ENCODE measurements at places on chromosomes 1 and 21.

- no peak for DNase-seq
Measured at GRCh38 chr1:154847891-154848290, 22.2 kb downstream of the KCNN3 start.

GRCh38 chr1:226948996-226949395 is 8.9 kb downstream of the COQ8A start:
- no peak for DNase-seq

- peak; percentile 47 for DNase-seq
Measured at GRCh38 chr1:219174460-219175211, 958 bp downstream of the LYPLAL1 start.

DNA sequence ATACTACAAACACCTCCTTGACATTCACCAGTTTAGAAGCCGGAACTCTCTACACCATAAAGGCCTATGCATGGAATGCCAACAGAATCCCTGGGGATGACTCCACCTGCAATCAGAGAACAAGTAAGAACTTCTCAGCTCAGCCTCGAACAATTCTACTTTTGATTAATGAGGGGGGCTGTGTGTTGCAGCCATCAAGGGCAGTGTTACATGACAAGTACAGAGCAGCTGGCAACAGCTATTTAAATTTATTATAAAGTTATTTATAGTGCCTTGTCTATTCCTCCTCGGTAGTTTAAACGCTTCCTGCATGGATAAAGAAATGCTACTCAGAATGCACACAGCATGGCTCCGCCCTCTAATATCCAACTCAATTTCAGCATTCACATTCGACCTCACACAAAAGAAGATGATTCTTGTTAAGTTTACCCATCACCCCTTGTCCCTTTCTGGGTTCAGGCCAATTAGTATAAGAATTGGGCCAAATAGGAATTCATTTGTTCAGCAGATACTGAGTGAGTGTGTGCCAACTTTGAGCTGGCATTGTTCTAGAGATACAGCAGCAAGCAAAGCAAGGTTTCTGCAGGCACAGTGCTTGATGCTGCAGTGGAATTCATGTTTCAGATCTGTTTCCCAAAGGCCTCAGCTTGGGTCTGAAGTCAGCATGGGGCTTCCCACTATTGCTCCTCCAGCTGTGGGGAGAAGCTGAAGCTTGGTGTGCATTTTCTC is 6.4 kb downstream of the FNDC7 start:
- DNase-seq = no peak

GRCh38 chr1:25933479-25934365 is 27.5 kb upstream of the STMN1 start:
- peak; percentile 86 for DNase-seq

DNA sequence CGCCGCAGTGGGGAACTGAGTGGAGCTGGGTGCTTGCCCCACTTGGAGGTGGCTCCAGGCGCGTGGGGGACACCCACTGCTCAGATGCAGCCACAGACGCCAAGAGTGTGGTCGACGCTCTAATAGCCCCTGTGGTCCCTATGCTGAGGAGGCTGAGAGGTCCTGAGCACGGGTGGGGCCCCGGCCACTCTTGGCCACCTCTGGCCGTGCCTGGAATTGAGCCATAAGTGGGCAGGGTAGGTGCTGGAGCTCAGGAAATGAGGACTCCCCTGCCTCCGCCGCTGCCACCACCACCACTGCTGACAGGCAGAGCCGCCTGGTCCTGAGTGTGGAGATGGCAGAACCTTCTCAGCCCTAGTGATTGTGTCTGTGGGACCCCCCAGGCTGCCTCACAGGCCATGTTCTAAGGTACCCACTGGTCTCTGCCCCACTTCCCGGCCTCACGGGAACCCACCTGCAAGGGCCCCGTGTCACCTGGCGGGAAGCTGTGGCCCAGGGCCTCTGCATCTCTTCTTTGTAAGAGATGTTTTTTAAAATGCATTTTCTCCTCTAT is 34.6 kb upstream of the DIP2A start:
- no peak for DNase-seq

DNA sequence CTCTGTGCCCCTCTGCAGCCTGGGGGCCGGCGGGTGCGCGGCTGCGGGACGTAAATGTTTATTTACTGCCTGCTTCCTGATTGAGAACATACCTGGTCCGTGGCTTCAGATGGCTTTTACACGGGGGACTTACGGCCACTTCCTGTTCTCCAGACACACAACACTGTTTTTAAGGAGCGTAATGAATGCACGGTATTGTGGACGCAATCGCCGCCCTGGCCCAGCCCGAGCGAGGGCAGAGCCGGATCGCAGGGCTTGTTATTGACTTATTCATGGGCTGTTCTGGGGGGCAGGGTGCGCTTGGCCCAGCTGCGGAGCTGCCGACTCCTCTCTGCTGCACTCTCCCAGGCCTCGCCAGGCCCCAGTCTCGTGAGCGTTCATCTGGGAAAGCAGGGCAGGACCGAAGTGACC is 52.8 kb upstream of the ACTRT2 start:
- DNase-seq = no peak

GRCh38 chr1:21174654-21175323 is 1.9 kb downstream of the EIF4G3 start:
- DNase-seq = no peak

DNA sequence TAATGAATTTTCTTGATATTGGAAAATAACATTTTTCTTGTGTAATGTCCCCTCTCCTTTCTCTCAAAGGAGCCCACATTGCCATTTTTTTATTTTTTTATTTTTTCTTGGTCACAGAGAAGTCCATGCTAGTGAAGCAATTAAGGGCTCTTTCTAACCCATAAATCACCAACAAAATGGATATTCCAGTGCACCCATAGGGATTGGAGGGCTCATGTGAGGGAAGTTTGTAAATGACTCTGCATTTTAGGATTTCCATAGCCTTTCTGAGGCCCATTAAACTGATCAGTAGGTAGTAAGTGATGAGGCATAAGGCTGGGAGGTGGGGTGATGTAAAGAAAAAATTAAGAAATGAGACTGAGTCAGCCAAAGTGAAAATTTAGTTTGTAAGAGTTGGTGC is 55.9 kb upstream of the JAK1 start:
- DNase-seq = no peak

DNA sequence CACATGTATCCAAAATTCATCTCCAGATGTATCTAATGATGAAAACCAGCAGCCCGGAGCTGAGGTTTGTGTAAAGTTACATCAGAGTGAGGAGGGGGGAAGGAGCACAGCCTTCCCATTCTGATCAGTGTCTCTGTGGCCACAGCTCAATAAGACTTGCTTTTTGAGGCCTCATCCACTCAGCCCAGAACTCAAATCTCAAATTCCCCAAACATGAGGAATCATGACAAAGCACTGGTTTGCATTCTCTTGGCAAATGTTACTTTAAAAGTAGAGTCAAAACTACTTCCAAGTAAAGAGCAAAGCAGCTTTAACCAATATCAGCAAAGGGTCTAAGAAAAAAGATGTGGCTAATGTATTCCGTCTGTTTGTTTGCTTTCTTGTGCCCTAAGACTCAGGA is 30.9 kb downstream of the CCN1 start:
- DNase-seq = no peak

GRCh38 chr1:162755306-162755705 is 35.2 kb upstream of the HSD17B7 start:
- no peak for DNase-seq

DNA sequence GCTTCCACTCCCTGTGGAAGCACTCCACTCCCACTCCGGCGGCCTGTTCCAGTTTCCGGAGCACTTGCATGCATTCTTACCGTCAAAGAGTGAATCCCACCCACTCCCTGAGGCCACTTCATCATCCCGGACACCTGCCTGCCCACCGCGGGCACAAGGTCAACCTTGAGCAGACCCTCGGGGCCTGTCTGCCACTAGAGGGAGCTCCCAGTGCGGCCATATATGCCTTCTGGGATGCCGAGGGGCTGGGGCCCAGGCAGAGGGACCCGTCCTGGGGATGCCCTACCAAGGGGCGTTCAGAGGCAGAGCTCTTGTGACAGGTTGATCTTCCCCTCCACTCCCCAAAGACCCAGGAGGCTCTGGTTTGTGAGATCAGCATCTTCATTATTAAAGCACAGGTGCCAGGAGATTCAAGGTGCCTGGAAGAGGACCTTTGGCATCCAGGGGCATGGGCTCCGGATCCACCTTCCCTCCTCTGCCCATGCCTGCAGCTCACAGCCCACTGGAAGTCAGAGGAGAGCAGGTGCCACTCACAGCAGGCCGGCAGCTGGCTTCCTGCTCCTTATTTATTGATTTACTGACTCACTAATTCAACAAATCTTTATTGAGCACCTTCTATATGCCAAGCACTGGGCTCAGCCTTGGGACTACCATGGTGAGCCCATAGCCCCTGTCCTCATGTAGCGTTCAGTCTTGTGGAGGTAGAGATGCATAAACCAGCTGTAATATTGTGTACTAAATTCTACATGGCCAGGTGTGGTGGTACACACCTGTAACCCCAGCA is 47.3 kb downstream of the UBIAD1 start:
- DNase-seq = peak; percentile 44

DNA sequence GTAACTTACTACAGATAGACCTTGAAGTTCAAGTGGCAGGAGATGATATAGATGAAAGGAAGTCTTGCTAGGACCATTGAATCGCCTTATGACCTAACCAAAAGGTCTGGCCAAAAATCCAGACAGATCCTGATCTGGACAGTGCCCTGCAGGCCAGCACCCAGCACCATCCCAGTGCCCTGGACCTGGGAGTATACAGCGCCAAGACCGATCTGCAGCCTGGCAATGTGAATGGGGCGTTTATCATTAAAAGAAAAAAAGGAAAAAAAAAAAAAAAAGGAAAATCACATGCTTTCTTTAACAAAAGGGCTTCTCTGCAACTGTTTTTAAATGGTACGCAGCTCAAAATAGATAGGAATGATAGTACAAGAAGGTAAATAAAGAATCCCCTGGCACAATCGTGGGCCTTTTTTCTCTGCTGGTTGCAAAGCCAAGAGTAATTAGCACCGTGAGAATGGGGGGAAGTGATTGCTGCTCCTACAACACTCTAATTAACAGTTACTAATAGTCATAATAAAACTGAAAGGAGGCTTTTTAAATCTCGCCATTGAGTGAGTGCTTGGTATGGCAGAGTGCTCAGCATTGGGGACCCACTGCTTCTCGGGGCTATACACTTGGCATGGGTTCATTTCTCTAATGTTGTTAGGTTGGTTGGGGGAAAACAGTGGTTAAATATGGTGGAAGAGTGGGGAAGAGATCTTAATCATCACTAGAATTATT is 146.7 kb downstream of the KAZN start:
- no peak for DNase-seq

DNA sequence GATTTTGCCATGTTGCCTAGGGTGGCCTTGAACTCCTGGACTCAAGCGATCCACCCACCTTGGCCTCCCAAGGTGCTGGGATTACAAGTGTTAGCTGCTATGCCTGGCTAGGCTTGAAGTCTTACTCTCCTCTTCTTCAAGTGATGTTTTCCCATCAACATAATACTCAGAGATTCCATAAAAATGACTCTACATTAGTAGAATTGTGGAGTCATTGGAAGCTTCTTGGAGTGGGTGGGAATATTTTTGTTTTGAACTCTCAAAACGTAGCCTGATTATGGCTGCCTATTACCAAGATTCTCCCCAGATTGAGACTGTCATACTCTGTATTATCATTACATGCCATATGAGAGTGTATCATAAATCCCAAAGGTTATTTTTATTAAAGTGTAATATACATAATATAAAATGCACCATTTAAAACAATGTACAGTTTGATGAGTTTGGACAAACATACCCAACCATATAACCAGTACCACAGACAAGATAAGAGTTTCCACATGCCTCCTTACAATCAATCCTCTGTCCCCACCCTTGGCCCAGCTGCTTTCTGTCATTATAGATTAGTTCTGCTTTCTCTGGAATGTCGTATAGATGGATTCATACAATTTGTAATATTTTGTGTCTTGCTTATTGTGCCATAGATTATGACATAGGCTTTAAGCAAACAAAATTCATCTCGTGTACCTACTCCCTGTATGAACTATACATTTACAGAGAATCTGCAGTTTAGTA is 8.0 kb upstream of the DNM3 start:
- peak; percentile 65 for DNase-seq

DNA sequence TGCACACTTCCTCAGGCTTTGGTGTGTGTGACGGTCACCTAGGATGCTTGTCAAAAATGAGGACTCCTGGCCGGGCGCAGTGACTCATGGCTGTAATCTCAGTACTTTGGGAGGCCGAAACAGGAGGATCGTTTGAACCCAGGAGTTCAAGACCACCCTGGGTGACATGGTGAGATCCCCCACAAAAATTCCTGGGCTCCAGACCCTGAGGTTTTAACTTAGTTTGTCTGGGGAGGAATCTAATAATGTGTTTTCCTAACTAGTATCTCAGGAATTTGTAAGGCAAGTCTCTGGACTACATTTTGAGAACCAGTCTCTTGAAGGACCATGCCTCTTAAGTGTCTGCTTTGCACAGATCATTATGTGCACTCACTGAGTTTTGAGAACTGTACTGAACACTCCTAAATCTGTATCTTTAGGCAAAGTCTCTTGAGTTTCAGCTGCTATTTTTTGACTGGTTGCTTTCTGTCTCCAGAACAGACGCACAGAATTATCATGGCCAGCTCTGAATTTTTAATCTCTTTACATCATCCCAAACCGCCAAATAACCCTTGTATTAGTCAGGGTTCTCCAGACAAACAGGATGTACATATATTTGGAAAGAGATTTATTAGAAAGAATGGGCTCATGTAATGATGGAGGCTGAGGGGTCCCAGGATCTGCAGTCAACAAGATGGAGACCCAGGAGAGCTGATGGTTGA is 45.5 kb upstream of the VANGL1 start:
- DNase-seq = no peak

- DNase-seq = no peak
Measured at GRCh38 chr1:2612591-2613365, 20.0 kb downstream of the MMEL1 start.

- DNase-seq = peak; percentile 40
Measured at GRCh38 chr1:54017979-54018378, at the start of gene LDLRAD1. Gene LDLRAD1 (minus strand): TSS chr1:54018186. CDS start chr1:54018112, 74 bp downstream.

GRCh38 chr1:1322418-1322817 is 2.0 kb downstream of the INTS11 start:
- DNase-seq = no peak

DNA sequence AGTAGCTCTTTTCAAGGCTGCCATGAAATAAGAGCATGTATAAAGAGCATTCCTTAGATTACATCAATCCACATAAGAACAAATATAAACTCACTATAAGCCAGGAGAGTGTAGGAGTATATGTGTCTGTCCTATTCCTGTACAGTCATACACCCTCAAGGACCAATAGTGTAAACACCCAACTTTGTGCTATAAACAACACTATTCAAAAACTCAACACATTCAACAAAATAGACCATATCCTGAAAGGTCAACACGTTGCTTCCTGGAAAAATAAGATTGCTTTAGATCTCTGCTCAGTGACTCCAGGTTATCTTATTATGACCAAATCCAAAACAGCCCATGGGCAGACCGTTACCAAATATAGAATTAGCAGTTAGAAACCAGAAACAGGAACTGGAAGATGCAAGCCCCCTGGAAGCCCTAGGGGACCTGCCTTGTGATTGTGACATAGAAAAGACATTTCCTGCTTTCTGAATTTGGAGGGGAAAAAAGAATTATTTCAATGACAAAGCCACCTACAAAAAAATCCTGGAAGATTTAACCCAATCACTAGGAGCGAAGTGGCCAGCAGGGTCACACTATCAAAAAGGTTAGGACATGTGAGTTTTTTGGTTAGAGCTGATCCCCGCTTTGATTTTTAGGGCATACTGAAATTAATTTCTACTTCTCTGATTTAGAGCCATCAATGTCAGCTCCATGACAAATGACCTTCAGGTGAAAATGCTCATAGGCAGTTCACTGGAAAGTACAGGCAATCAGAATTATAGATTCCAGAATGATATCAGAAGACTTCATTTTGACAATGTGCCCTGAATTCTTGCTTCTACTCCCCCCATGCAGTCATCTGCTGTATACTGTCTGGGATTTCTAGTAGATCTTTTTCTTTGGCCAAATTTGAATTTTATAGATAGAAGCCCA is 59.9 kb downstream of the LRRC8C start:
- DNase-seq = peak; percentile 50

- no peak for DNase-seq
Measured at GRCh38 chr1:181345146-181345545, 138.2 kb upstream of the CACNA1E start.
